ENCODE measurements at places on chromosomes 3 and 15. TPM values are rescaled to one million over a fixed set of nuclear protein-coding genes. Genes with fewer than 3 reads are reported as not detected.

The NPAP1 gene
- not detected for total RNA-seq

DNA sequence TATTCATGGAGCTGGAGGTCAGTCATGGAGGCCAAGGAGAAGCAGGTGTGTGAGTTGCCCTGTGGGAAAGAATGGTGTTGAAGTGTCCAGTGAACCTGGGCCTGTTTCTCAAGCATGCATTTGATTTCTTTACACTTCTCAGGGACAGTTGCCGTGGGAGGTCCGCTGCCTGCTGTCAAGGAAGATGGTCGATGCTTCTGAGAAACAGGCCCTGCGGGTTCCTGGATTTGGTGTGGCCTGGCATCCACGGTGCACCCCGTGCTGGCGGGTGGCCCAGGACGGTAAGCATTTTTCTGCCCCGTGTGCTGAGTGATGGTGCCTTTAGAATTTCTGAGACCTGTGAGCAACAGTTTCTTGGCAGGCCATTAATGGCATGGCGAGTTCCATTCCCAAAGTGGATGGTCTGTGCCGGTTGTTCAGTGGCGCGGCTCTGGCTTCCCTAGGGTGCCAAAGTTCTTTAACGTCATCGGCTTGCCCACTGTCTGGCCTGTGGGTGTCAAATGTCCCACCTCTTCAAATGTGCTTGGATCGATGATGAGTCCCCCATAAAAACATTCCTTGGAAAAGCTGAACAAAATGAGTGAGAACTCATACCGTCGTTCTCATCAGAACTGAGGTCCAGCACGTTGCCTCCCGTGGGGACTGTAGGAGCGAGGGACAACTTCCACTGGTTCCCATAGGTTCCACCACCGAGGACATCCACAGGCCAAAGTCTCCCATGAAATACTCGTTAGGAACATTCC lies 107.2 kb downstream of the SNRPN start:
- peaks cover 96% of the 10 kb centered on the region for H3K36me3 ChIP-seq
- DNase-seq = no peak
- H3K4me3 ChIP-seq = no peak overlapping the region
- no peaks in the 10 kb centered on the region for H3K27me3 ChIP-seq
- H3K4me1 ChIP-seq = no peaks in the 10 kb centered on the region
- no peak overlapping the region for H3K27ac ChIP-seq

DNA sequence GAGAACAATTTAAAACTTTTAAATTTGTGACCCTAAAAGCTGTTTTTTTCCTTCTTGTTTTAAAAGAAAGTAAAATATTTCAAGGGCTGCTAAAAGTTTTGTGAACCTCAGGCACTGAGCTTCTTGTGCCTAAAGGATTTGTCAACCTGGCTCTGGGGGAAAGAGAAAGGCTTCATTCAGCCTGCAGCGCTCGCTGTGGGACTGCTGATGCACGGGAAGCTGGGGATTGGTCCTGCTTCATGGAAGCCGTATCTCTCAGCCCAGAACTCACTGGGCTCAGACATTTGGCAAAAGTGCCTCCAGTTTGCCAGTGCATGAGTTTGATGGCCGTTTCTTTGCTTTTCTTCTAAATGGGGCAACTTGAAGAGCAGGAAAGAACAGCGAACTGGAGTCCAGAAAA lies 30.8 kb downstream of the TPRG1 start:
- DNase-seq = no peak

The SKOR1 gene
- 0.23 TPM for total RNA-seq

DNA sequence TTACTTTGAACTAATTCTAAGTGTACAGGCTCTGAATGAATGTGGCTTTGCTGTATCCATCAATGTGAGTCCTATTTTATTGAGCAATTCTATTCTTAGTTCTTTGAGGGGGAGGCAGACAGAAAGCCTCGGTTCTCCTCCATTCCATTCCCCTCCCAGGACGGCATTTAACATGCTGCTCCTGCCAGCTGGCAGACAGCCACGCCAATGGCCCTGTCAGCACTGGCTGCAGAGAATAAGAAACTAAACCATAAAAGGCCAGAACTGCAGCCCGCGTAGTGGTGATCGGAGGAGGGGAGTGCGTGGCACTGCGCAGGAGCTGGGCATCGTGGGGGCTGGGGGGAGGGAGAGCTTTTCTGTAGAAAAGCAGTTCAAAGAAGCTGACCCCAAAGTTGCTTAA lies 76.0 kb upstream of the HACD2 start:
- H3K36me3 ChIP-seq = no peaks in the 10 kb centered on the region
- no peak for DNase-seq
- no peak overlapping the region for H3K27ac ChIP-seq
- H3K4me3 ChIP-seq = no peak overlapping the region
- H3K4me1 ChIP-seq = no peaks in the 10 kb centered on the region

DNA sequence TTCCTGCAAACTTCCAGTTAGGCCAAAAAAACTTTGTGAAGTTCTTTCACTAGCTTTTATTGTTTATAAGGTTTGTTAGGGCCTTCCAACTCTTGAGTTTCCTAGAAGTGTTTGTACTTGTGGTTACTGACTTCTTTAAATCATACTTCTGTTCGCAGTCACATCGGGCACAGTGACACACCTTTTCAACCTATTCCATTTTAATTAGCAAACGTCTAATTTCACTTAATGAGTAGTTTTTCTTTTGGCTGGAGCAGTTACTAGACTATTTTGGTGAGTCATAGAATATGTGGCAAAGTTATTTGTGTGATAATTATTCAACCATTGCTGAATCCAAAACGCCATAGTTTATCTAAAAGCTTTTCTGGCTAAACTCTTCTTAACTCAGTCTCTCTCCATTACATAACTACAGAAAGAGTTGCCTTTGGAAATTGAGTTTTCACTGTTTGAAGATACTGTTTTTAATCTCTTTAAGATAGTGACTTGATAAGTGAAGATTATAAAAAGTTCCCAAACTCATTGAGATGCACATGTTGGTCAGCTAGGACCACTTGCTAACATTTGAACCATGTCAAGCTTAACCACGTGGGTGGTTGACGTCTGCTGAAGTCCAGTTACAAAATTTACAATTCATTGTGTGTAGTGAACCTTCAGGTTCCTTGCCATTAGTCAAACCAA lies 21.5 kb downstream of the CNOT10 start:
- DNase-seq = no peak
- H3K4me3 ChIP-seq = no peak overlapping the region
- H3K36me3 ChIP-seq = peaks cover 41% of the 10 kb centered on the region
- no peaks in the 10 kb centered on the region for H3K27me3 ChIP-seq

Measured in activated CD4-positive, alpha-beta memory T cell treated with anti-CD3 and anti-CD28 coated beads, Interleukin-2, amount 10 ng/mL, durations not matched to agents 7 days and 5 days (primary cell).